Foreskin fibroblast (primary cell): ENCODE measurements at places on chromosomes 2 and 18.

DNA sequence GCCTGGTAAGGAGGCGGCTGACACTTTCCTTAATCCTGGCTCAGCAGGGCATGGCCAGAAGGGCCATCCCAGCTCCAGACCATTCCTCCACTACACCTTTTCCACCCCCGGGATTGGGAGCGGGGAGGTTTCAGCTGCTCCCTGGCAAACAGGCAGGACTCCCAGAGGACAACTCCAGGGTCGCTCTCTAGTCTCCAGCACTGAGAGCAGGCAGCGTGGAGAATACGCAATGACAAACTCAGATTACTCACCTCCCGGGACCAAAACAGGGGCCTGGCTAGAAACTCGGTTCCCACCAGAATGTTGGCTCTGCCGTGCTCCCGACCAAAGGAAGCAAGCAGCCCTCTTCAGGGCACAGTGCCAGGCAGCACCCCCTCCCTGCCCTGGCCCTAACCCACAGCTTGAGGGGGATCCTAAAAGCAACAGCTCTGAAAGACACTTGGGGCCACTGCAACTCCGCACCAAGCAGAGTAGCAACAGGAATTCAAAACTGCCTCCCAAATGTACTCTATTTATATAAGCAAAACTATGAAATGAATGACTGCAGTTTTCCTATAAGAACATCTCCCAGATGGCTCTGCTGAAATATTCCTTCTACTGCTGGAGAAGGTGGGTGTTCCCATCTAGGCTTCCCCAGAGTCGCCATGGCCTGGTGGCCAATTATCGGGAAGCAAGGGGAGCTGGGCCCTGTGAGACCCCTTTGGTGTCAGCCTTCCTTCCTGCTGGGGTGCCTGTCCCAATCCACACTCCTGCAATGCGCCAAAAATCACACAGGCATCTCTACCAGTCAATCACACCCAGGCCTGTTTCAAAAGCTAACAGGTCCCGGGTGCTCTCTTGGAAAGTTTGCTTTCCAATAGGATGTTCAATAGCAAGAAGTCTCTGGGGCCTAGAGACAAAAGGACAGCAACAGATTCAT, 61.2 kb upstream of the POMC start:
- no peak for DNase-seq

GRCh38 chr18:79531926-79532312, 136.2 kb downstream of the NFATC1 start:
- no peak for DNase-seq

- peak; percentile 29 for DNase-seq
These were observed 14.6 kb upstream of the NFATC1 start for GRCh38 chr18:79380816-79381806.

DNA sequence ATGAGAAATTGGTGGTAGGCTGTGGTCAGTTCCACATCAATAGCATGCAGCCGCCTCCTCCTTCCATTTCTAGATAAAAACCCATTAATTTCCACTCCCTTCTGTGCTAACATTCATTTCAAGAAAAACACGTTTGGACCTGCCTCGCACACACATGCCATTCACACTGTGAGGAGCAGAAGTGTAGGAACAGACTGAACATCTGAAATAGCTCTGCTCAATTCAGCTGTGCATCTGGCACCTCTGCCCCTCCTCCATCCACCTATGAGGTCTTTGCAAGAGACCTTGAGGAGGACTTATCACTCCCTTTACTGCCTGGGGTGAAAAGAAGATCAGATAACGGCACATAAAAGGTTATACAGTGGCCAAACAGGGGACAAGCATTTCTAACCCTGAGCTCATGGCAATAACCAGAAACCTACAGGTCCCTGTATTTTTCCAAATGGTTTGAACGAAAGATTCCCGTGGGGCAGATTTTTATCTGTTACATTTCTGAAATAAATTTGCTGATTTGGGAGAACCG, 30.8 kb upstream of the LRP2 start:
- DNase-seq = no peak

- no peak for DNase-seq
These were observed 268.2 kb upstream of the PXDN start for GRCh38 chr2:2012505-2012904.

- DNase-seq = no peak
These were observed 74.6 kb upstream of the RNF152 start for GRCh38 chr18:61967252-61967891.

DNA sequence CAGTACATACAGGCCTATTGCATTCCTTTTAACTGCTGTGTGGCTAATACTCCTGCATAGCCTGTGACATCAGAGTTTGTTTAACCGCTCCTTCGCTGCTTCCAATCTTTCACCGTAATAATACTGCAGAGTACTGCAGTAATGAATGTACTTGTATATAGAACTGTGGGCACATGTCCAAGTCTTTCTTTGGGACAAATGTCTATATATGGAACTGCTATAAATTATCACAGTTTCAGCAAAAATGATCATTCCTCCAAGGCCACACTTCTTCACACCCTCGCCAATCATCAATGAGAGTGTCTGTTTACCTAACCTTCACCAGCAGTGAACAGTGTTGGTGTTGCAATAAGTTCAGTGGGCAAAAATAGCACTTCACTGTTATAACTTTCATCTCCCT, 230.4 kb downstream of the SP3 start:
- DNase-seq = no peak

DNA sequence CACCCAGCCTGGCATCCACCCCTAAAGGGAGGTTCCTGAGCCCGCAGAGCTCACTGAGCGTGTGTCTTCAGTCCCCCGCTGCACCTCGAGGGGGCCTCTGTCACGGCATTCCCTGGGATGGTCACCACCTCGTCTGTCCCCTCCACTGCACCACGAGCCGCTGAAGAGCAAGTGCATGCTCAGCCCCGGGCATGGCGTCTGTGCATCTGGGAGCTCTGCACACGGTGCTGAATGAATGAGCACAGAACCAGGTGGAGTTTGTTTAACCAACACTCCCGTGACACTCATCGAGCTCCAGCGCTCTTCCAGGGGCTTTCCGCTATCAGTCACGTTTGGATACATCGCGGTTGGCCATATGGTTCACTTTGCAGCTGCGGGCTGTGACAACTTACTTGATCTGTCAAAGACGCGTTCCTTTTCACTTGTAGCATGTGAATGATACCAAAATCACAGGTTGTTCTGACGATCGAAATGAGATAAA, 9.2 kb downstream of the ALLC start:
- peak; percentile 30 for DNase-seq

DNA sequence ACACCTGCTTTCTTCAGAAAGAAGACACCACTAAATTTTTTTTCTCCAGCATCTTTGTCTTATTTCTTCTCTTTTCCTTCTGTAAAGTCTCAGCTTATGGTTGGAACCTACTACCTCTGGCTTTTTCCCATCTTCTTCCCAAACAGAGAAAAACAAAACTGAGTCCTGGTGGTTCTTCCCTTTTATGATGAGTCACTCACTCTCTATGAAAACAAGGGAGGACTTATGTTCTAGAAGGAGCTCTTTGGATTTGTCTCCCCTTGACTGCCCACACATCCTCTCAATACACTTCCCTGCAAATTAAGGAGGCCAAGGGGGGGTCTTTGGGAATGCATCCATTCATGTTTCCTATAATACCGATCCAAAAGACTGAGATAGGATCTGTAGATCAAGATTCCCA, 22.1 kb upstream of the MEIS1 start:
- no peak for DNase-seq

GRCh38 chr2:150782613-150783012, 295.1 kb upstream of the RND3 start:
- no peak for DNase-seq

DNA sequence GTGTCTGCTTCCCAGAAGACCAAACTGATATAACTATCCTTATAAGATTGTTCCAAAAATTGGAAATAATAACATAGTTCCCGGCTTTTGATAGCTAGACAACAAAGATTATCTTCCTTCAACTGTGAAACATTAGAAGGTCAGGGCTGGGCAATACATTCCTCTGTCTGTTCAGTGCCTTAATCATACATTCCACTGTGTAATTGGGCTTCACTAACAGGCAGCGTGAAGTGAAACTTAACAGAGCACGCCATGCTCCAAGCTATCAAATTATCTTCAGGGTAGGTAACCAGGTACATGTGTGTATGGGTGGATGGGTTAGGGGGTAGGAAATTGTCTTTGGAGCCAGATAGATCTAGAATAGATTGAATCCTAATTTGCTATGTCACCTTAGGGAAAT, 23.5 kb upstream of the ARL5A start:
- peak; percentile 44 for DNase-seq

DNA sequence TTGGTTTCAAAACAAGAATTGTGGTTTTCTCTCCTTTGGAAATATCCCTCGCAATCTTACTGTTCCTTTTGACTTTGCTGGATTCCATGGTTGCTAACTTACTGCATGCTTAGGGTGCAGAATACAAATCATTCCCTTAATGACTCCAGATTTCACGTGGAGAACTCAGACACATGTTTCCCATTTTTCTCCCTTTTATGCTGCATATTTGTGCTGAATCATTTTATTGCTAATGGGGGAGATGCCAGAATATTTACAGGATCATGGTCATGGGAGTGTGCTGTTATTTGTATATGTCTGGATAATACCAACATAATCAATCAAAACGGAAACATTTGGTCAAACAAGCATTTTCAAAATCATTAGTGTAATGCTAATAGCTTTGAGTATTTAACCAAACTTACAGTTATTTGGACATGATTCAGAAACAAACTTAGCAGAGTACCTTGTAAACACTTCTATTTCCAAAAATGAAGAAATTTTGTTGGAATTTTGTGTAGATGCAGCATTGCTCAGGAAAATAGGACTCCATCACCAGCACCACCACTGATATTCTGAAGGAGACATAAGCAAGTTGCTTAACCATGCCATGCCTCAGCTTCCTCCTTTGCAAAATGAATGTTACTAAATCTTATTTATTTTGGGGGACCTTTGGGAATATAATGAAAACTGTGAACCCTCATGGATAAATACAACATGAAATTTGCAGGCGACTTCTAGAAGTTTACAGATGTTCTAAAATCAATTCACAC, 122.5 kb upstream of the RND3 start:
- peak; percentile 85 for DNase-seq

- DNase-seq = no peak
These were observed 53.9 kb downstream of the MBP start for GRCh38 chr18:77078690-77079070.

DNA sequence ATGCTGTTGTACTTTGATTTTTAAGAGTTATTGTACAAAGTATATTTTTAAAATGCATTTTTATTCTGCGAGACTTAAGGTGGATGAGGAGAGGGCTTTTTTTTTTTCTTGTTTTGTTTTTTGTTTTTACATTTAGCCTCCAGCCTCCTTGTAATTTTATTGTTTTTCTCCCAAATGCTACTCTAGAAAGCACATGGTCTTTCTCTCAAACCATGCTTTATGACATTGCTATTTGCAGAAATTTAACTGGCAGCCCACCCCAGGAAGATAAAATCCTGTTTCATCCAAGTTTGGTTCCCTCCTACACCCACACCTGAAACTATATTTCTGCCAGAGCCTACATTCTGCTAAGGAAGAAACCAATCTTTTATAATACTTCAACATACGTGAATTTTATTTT, 184.6 kb downstream of the ARHGAP15 start:
- DNase-seq = no peak

GRCh38 chr18:31102025-31102684, at the start of gene DSC2:
Gene DSC2, minus strand, starts transcription at chr18:31102421. Its CDS starts 450 bp downstream, at chr18:31101971.
- DNase-seq = no peak

GRCh38 chr18:48470484-48471180, 61.4 kb upstream of the ZBTB7C start:
- DNase-seq = no peak

DNA sequence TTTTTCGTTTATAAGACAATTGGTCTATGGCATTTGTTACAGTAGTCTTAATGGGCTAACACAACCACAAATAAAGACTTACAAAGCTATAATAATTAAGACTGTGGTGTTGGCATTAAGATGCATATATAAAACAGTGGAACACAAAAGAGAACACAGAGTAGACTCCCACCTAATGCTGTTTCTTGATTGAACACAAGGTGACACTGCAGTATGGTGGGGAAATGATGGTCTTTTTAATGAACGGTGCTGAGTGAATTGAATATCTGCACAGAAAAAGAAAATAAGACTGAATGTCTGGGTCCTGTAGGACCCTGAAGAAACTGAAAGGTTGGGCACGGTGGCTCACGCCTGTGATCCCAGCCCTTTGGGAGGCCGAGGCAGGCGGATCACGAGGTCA, 1136.6 kb upstream of the NXPH2 start:
- no peak for DNase-seq

DNA sequence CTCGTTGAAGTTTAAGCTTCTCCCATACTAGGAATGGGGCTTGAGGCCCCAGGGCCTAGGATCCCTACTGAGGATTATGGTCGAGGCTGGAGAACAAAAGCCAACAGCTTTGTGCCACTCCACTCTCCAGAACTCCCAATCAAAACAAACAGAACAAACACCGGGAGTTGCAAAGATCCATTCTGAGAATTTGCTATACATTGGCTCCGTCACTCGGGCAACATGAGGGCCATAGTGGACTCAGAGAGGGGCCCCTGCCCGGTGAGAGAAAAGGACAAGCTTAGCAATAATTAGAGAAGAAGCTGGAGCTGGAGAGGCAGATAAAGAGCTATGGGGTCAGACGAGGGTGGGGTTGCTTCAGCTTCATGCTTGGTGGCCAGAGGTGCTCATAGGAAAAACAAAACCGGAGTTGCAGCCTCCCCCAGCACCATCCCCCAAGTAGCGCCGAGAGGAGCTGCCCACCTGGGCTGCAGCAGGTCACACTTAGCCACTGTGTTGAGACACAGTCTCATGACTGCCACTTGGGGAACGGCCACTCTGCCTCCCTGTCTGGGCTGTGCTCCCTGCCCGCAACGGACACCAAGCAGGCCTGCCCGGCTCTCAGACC, 142.3 kb upstream of the HAAO start:
- no peak for DNase-seq

DNA sequence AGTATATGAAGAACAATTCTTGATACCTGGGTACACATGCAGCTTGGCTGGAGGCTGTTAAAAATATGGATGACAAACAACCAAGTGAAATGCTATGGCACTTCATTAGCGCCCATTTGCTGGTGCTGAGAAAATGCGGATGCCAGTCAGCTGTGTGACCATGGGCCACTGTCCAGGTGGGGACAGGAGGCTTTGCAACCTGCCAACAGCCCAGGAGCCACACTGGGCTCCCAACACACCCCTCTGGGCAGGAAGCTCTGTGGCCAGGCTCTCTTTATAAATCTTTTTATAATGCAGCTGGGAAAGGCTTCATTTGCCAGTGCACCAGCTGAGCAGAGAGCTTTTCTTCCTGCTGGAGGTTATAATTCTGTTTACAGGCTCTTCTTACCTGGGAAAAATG, 19.9 kb downstream of the RNF144A start:
- DNase-seq = no peak

GRCh38 chr18:29003194-29003593, 826.3 kb upstream of the CDH2 start:
- no peak for DNase-seq

DNA sequence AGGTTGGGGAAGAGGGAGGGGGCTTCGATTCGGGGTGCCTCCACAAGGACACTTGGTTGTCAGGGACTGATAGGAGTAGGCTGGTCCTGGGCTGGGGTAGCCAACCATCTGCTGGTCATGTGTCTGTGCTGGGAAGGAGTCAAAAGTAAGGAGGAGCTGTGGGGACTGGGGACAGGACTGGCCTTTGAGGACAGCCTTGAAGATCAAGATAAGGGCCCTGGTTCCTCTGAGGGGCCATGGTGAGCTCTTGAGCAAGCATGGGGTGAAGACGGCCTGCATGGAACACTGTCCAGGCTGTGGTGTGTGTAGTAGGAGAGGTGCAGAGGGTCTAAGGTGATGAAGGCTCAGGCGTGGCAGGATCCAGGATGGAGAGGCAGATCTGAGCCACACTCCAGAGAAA, 1.7 kb downstream of the CYP27A1 start:
- no peak for DNase-seq
